Breast epithelium (tissue), 4 donors: ENCODE measurements at places on chromosomes 5 and 9. TPM values are rescaled to one million over a fixed set of nuclear protein-coding genes. Genes with fewer than 3 reads are reported as not detected.

The PRDM9 gene
- total RNA-seq = not detected

DNA sequence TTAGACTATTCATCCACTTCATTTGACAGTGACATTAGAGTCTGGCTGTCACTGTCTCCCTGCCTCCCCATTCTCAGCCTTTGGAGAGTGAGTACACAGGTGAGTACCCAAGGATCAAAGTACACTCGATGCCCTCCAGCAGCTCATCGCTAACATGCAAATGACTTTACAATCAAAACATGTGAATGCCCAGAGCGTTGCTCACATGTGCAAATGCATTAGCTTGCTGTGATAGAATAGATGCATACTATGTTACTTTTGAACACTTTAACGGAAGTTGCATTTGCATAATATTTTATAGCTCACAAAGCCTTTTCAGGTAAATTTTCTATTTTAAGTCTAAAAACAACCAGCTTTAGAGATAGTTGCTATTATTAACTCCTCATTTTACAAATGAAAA, 107.6 kb downstream of the SYK start:
- DNase-seq = no peak

GRCh38 chr9:85859765-85860164, 81.2 kb upstream of the NAA35 start:
- no peak for DNase-seq

The STC2 gene
- total RNA-seq = 12.8 TPM

The BARHL1 gene
- not detected for total RNA-seq

DNA sequence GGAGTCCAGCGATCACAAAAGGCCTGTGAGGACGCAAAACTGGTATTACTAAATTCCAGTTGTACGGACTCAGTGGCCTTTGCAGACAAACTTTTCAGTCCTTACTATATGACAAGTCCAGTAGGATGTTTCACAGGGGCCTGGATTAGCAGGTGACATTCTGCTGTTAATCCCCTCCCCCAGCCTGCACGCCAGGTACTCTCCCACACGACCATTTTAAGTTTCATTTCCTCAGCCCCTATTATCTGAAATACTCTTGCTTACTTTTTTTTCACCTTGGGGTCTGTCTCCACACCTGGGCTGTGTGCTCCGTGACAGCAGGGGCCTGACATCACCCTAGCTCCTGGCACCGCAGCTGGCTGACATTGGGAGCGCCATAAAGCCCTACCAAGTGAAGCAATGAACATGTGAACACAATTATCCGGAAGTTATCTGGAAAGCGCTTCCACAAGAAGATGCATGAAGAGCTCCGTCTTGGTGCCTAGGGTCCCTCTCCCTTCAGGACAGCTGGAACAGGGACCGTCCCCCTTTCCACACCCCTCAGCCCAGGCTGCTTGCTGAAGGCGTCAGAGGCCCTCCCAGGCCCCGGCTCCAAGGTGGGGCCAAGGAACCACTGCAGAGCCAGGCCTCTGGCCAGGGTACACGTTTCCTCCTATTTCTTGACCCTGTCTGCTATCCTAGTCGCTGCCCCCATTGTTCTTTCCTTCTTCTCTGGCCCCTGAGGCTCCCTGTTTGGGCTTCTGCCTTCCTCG, 39.7 kb upstream of the ZNF622 start:
- no peak for DNase-seq

DNA sequence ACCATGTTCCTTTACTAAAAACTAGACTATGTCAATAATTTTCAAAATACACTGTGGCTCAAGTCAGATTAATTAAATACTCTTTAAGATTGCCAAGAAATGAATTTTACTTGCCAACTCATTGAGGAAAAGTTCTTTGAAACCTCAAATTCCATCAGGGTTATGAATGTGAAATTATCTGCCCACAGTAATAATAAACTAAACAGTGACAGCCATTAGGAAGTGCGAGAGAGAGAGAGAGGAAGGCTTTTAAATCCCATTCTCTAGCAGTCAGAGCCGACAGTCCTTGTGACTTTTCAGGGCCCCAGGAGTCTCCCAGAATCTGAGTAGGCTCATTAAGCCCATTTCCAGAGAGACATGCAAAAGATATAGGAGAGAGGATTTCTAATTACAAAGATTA, 236.1 kb downstream of the MARCHF11 start:
- DNase-seq = no peak

DNA sequence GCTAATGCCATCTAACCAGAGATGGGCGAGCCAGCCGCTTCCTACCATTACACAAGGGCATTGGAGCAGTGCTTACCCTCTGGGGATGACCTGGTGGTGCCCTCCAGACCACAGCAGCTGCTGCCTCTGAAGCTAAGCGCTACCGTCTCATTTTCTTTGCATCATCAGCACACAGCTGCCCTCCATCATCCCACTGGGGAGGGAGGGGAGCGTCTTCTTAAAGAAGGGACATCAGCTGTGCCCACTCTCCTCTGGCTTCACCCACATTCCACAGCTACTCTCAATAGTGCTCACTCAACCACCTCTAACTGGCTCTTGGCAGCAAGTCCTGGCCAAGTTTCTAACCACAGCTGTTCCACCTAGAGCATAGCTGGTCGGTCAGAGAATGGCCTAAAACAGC, 503.4 kb downstream of the NFIB start:
- peak; percentile 25 for DNase-seq
